ENCODE measurements at places on chromosomes 4 and X.

GRCh38 chr4:173415885-173416653 lies 17.2 kb upstream of the SCRG1 start:
- DNase-seq, result no peak

DNA sequence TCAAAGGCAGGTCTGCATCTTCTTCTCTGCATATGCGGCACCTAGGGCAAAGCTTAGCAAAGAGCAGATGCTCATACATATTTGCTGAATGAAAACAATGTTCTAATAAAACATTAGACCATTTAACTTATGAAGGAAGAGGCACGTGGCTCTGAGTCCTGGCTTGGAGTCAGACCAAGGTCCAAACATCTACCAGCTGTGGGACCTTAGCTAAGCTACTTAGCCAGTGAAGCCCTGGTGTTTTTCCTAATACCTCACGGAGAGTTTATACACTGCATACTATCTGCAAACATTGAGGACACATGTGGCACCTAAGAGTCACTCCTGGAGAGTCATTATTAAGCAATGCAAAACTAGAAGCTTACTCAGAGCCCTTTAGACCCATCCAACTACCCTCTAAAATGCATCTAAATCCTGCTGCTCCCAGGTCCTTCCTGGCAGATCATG lies 9.0 kb downstream of the PDGFC start:
- no peak for DNase-seq

- no peak for DNase-seq
Observed at GRCh38 chrX:77595848-77596247, 148.7 kb downstream of the FGF16 start.

DNA sequence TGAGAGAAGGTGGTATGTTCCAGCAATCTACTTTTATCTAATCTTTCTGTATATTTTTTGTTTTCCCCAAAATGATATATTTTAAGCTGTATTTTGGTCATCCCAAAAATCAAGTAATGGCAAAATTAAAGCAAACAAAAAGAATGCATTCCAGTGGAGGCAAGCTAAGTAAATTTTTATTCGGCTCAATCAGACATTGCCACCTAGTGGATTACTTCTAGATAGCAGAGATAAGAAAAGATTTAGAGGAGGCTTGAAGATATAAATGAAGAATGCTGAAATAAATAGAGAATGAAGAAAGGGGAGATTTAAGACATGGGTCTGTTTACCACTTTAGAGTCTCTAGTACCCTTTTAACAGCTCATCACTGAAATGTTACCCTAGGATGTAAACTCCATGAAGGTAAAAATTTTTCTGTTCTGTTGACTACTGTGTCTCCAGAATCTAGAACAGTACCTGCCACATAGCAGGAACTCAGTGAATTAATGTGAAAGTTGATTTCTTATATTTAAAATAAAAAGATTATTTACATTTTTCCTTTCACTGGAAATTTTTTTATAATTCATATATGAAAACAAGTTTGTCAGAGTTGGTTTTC lies 110.9 kb upstream of the ANK2 start:
- peak; percentile 72 for DNase-seq

DNA sequence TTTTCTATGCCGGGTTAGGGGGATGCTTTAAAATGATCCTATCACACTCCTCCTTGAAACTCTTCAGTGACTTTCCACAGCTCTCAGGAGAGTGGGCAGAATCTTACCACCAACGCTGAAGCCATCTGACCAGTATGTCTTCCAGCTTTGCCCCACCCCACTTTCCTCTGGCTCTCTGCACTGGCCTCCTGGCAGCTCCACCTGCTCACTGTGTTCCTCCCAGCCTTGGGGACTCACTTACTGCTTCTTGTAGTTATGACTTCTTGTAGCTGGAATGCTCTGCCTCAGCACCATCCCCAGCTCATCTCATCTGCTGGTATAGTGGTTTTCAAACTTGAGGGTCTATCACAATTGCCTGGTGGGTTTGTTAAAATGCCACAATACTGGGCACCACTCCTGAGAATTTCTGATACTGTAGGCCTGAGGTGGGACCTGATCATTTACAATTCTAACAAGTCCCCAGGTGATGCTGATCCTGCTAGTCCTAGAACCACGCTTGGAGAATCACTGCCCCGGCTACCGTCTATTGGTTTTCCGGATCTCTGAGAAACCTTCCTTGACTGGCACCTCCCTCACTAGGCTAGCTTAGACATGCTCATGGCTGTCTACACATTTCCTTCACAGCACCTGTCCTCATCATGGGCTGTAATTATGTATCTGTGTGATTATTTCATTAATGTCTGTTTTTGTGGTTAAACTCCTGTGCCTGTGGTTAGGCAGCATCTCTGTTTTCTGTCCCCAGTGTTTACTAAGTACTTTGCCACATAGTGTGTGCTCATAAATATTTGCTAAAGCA lies 152.2 kb downstream of the MGST2 start:
- DNase-seq, result peak; percentile 71

GRCh38 chr4:109383823-109384222 lies 49.8 kb upstream of the SEC24B start:
- DNase-seq, result no peak

DNA sequence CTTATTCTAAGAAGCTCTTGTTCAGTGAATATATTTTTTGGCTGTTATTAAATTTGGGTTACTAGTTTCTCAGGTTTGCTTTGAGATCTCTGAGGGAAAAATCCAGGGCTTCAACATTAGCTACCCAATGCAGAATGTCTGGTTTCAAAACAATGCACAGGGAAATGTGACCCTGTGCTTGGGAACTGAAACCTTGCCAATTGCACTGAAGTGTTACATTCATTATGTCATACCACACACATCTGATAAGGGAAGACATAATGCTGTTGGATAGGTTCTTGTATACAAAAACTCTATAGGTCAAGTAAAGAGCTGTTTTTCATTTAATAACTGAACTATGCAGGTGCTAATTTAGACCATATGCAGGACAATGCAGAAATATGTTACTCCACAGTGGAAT lies 345.3 kb upstream of the BMP3 start:
- no peak for DNase-seq

DNA sequence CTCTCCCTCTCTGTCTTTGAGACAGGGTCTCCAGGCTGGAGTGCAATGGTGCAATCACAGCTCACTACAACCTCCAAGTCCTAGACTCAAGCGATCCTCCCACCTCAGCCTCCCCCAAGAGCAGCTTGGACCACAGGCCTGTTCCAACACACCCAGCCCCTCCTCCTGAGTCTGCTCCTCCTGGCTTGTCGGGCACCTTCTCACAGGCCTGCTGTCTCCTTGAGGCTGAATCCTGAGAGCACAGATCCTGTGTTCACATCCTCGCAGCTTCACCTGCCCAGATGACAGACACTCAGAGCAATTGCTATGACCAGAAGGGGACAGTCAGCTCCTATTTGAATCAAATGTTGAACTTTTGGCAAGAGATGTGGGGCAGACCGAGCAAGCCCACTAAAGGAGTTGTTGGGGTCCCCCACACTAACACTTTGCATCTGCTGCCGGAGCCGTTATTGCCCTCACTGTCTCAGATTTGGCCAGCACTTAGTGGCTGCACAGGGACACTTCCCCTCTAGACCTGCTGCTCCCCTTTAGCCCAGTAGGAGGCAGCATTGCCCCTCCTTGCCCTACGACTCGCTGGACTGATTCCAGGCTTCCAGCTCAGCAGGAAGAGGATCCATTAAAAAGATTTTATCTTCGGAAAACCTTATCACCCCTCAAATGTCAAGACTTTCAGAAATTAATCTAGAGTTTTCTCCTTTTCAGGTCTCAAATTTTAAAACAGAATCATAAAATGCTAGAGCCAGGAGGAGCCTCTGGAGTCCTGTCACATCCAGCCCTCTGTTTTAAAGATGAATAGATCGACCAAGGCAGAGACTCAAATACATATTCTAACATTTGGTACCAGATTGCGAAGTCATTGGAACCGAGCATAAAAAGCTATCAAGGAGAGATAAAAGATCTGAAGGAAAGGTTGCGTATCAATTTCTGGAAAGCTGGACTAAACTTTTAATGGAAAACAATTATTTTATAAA lies 113.7 kb downstream of the USP46 start:
- peak; percentile 71 for DNase-seq

GRCh38 chr4:8038719-8039251 lies 99.1 kb upstream of the AFAP1 start:
- DNase-seq, result no peak

DNA sequence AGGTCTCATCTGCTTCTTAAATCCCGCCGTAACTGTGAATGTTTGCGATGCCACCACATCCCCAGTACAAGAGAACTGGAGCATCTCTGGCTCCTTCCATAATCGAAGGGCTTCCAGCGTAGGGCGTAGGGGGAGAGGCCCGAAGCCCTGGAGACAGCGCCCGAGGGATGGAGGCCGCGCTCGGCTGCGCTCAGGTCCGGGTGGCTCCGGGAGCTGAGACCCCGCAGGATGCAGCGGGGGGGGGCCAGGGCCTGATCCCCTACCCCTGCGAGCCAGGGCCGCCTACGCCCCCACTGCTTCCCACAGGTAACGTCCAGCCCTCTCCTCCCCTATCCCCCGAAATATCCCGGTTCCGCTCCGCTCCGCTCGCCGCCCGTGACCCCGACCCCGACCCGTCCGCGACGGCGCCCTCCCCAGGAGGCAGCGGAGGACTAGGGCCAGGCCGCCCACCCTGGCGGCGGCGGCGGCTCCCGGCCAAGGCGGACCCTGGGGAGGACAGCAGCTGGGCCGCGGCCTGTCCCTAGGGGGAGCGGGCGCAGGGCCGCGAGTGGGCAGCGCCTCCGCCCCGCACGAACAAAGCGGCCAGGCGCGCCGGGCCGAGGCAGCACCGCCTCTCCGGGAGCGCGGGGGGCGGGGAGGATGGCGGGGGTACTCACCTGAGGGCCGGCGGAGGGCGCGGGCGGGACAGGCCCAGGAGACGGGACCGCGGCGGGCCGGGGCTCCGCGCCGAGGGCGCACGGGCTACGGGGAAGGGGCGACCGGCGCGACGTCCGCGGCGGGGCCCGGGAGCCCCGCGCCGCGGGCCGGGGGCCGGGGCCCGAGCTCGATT lies 723 bp downstream of the WDFY3 start:
- DNase-seq, result peak; percentile 67

DNA sequence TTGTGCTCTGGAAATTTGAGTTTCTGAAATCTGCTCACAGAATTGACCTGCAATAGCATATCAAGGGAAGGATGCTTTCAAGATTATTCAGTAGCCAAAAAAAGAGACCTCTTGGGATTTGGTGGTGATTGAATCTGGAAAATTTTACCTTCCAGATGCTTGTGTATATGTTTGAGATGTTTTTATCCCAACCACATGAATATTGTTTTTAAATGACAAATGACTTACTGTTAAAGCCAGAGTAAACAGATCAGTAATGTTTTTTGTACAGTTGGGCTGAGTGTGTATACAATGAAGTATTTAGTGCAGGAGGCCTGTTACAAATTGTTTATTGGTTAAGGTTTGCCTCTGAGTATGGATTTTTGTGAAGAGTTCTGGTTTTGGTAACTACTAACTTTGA lies 126.5 kb downstream of the CBR4 start:
- no peak for DNase-seq

DNA sequence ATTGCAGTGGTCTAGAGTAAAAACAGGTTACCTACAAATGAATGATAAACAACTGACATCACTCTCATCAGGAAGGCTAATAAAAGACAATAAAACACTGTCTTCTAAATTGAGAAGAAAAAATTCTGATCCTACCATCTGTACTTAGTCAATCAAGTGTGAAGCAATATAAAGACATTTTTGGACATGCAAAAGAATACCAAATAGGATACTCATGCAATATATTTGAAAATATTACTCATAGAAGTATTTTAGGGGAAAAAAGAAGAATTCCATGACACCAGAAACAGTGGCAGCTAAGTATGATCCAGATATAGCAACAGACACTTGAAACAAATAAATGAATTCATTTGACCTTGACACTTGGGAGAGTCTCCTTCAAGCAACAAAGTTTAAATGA lies 63.8 kb upstream of the FAM120C start:
- DNase-seq, result no peak

- DNase-seq, result no peak
Observed at GRCh38 chr4:8892556-8893226, 21.1 kb upstream of the HMX1 start.
